ENCODE measurements at places on chromosomes 1 and 21. TPM values are rescaled to one million over a fixed set of nuclear protein-coding genes. Genes with fewer than 3 reads are reported as not detected.
A peak's percentile ranks its signal among the peaks of the same experiment; 100 is the strongest.

- no peaks in the 10 kb centered on the region for H3K36me3 ChIP-seq
- peaks cover 26% of the 10 kb centered on the region for H3K4me1 ChIP-seq
- peak overlapping the region; percentile 39 for H3K27ac ChIP-seq
- DNase-seq = peak; percentile 74
Observed at GRCh38 chr1:25540750-25541342, 2.6 kb upstream of the LDLRAP1 start.

DNA sequence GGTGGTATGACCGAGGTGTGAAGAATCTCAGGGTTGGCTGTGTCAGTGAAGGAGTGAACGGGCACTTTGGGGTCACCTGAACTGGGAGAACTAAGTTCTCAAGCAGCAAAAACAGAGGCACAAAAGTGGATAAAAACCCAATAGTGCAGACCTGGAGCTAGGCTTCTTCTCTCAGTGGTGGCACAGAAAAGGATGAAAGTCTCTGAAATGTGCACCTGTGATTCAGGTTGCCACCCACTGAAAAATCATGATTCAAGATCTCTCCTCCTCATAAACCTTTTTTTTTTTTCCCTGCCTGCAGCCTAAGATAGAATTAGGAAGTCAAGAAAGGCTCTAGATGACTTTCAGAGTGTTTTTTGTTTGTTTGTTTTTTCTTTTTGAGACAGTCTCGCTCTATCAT is 304.8 kb downstream of the KIF26B start:
- H3K27me3 ChIP-seq = no peaks in the 10 kb centered on the region
- no peak overlapping the region for H3K4me3 ChIP-seq
- H3K27ac ChIP-seq = peak overlapping the region; percentile 81

- H3K27me3 ChIP-seq = no peaks in the 10 kb centered on the region
- peak overlapping the region; percentile 46 for H3K27ac ChIP-seq
- DNase-seq = no peak
- no peak overlapping the region for H3K4me3 ChIP-seq
- peaks cover 31% of the 10 kb centered on the region for H3K4me1 ChIP-seq
- H3K36me3 ChIP-seq = peaks cover 11% of the 10 kb centered on the region
Observed at GRCh38 chr1:115314765-115315164, 23.3 kb downstream of the NGF start.

DNA sequence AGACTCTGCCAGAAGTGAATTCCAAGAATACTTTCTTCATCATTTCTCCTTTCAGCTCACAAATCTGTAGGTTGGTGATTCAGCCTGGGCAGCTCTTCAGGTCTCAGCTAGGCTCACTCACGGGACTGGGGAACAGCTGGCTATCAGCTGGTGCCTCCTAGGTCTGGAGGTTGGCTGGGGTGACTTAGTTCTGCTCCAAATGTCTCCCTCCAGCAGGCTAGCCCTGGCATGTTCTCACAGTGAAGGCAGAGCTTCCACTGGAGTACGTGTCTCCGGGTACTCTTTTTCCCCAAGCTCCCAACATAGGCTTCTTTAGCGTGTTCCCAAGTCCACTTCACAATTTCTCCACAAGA is 12.5 kb upstream of the VAMP4 start:
- DNase-seq = no peak
- no peak overlapping the region for H3K4me3 ChIP-seq
- H3K27ac ChIP-seq = no peak overlapping the region
- H3K36me3 ChIP-seq = no peaks in the 10 kb centered on the region

DNA sequence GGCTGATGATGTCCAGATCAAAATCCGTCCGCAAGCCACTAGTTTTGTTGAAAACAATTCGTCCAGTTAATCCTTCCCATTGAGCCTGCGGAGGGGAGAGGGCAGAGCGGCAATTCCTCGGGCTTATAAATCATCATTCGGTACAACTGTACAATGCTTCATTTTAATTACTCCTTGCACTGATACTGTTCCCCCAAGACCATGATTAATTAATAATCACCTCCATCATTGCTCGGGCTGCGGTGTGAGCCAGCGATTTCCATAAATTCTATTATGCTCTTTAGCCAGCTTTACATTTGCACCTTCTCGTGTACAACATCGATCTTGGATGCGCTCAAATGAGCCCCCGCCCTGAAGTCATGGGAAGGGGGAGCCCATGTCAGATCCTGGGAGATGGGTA is 180.7 kb downstream of the GRIK3 start:
- H3K27ac ChIP-seq = no peak overlapping the region
- H3K4me3 ChIP-seq = no peak overlapping the region
- no peak for DNase-seq
- H3K4me1 ChIP-seq = peaks cover 16% of the 10 kb centered on the region
- H3K27me3 ChIP-seq = no peaks in the 10 kb centered on the region

GRCh38 chr1:183841950-183842794 is 37.3 kb downstream of the RGL1 start:
- no peaks in the 10 kb centered on the region for H3K36me3 ChIP-seq
- no peaks in the 10 kb centered on the region for H3K27me3 ChIP-seq

GRCh38 chr1:2382621-2383361 is 8.6 kb downstream of the MORN1 start:
- peaks cover 12% of the 10 kb centered on the region for H3K36me3 ChIP-seq
- peaks cover 6% of the 10 kb centered on the region for H3K4me1 ChIP-seq
- H3K4me3 ChIP-seq = no peak overlapping the region
- H3K27ac ChIP-seq = no peak overlapping the region

GRCh38 chr1:82317671-82318070 is 516.9 kb downstream of the ADGRL2 start:
- no peak overlapping the region for H3K27ac ChIP-seq
- no peak overlapping the region for H3K4me3 ChIP-seq
- no peaks in the 10 kb centered on the region for H3K4me1 ChIP-seq

DNA sequence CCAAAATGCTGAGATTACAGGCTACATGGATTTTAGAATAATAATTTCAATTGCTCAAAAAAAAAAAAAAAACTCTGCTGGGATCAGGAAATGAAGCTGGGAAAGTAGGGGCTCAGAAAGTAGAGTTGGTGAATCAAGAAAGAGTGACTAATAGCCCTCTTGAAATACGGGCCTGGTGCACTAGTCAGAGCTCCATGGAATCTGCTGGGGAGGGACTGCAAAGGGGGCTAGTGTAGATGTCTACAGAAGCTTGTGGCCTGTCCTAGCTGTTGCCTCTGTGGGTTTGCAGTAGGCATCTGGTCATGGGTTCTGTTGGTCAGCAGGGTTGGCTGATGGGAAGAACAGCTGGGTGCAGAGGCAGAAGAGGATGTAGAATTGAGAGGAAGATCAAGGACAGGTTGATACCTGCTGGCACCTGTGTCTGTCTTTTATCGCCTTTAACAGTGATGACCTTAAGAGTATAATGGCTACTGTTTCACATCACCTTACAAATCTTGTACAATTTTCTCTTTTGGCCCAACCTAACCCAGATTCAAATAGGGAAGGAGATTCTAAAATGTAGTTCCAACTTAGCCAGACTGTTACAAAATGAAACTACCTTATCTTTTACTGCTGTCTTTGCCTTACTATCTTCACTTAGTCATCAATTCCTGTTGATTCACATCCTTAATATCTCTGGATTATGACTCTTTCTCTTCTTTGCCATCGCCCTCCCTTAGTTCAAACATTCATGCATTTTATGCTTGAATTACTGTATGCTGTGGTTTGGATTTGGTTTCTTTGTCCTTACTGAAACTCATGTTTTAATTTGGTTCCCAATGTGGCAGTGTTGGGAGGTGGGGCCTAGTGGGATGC is 126.2 kb downstream of the GIPC2 start:
- H3K4me1 ChIP-seq = no peaks in the 10 kb centered on the region
- H3K27me3 ChIP-seq = no peaks in the 10 kb centered on the region
- H3K36me3 ChIP-seq = no peaks in the 10 kb centered on the region
- H3K27ac ChIP-seq = peak overlapping the region; percentile 81

DNA sequence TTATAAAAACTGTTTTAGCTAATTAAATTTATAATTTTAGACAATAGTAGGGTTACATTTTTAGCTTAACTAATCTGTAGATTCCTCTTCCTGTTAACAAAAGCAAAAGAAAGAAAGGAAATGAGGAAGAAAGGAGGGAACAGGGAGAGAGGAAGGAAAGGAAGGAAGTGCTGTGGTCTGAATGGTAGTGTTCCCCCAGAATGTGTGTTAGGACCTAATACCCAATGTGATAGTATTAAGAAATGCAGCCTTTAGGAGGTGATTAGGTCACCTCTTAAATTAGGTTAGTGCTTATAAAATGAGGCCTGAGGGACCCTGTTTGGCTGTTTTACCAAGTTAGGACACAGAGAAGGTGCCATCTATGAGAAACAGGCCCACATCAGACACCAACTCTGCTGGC is 136.9 kb upstream of the SAMSN1 start:
- no peak overlapping the region for H3K4me3 ChIP-seq
- DNase-seq = no peak
- H3K36me3 ChIP-seq = no peaks in the 10 kb centered on the region
- no peak overlapping the region for H3K27ac ChIP-seq
- H3K4me1 ChIP-seq = no peaks in the 10 kb centered on the region

DNA sequence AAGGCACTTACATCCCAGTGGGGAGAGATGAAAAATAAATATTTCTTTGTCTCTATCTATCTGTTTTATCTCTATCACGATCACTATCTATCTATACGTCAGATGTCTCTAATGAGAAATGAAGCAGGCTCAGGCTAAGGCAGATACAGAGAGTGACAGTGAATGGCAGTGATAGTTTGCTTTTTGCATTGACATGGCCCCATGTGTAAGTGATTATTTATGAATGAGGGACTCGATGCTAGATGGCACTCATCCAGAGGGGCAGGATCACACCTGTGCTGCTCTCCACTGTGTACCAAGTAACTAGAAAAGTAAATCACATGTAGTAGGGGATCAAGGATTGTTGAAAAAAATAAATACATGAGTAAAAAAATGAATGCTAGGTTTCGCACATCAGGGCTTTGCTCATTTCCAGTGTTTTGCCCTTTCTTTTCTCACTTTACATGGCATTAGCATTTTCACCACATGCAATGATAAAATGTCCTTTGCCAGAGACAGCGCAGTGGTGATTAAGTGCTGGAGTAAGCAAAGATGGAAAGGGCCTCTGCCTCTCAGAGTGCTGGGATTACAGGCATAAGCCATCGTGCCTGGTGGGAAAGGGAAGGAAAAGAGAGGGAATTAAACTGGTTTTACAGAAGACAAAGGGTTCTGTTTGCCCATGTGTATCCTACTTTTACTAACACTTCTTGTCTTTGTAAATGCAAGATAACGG is 16.5 kb downstream of the TBX19 start:
- peaks cover 7% of the 10 kb centered on the region for H3K4me1 ChIP-seq
- no peak for DNase-seq
- H3K27ac ChIP-seq = no peak overlapping the region
- H3K27me3 ChIP-seq = no peaks in the 10 kb centered on the region
- no peak overlapping the region for H3K4me3 ChIP-seq
- H3K36me3 ChIP-seq = no peaks in the 10 kb centered on the region

- H3K27me3 ChIP-seq = no peaks in the 10 kb centered on the region
- DNase-seq = no peak
- peaks cover 7% of the 10 kb centered on the region for H3K4me1 ChIP-seq
- no peak overlapping the region for H3K27ac ChIP-seq
- H3K4me3 ChIP-seq = no peak overlapping the region
Observed at GRCh38 chr1:227214207-227214606, 104.1 kb downstream of the CDC42BPA start.

GRCh38 chr1:24364975-24365678 is 46.0 kb downstream of the GRHL3 start:
- no peaks in the 10 kb centered on the region for H3K27me3 ChIP-seq
- H3K4me1 ChIP-seq = peaks cover 15% of the 10 kb centered on the region

GRCh38 chr1:35111106-35111505 is 31.9 kb downstream of the ZMYM1 start:
- H3K4me1 ChIP-seq = no peaks in the 10 kb centered on the region
- H3K27ac ChIP-seq = no peak overlapping the region
- H3K4me3 ChIP-seq = no peak overlapping the region
- no peaks in the 10 kb centered on the region for H3K27me3 ChIP-seq

GRCh38 chr1:220291580-220291979 is 19.3 kb upstream of the RAB3GAP2 start:
- no peak overlapping the region for H3K4me3 ChIP-seq
- H3K4me1 ChIP-seq = peaks cover 7% of the 10 kb centered on the region
- H3K36me3 ChIP-seq = no peaks in the 10 kb centered on the region
- H3K27ac ChIP-seq = no peak overlapping the region
- no peak for DNase-seq
- H3K27me3 ChIP-seq = no peaks in the 10 kb centered on the region

GRCh38 chr1:20240012-20240411 is 50.7 kb upstream of the VWA5B1 start:
- no peak for DNase-seq
- H3K27ac ChIP-seq = no peak overlapping the region
- peaks cover 2% of the 10 kb centered on the region for H3K4me1 ChIP-seq
- H3K36me3 ChIP-seq = no peaks in the 10 kb centered on the region
- H3K4me3 ChIP-seq = no peak overlapping the region

GRCh38 chr1:87684194-87684593 is 355.5 kb downstream of the LMO4 start:
- H3K4me3 ChIP-seq = no peak overlapping the region
- no peaks in the 10 kb centered on the region for H3K4me1 ChIP-seq
- H3K27ac ChIP-seq = no peak overlapping the region
- no peaks in the 10 kb centered on the region for H3K36me3 ChIP-seq

GRCh38 chr1:90834886-90835660 is 118.0 kb upstream of the BARHL2 start:
- no peak overlapping the region for H3K27ac ChIP-seq
- no peak overlapping the region for H3K4me3 ChIP-seq
- H3K4me1 ChIP-seq = no peaks in the 10 kb centered on the region
- DNase-seq = no peak
- no peaks in the 10 kb centered on the region for H3K27me3 ChIP-seq

DNA sequence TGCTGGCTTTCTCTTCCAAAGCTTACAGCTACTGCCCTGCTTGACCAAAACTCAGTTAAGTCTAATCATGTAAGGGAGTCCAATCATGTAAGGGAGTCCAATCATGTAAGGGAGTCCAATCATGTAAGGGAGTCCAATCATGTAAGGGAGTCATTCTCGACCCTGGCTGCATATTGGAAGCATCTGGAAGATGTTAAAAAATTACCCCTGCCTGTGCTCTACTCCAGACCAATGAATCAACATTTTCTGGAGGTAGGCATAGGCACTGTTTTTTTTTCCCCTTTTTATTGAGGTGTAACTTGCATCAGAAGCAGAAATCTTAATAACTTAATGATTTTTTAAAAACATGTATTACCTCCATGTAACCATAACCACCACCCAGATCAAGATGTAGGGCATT is 9.4 kb downstream of the PIGP start:
- H3K4me3 ChIP-seq = no peak overlapping the region
- peaks cover 9% of the 10 kb centered on the region for H3K4me1 ChIP-seq
- peak; percentile 62 for DNase-seq
- peaks cover 28% of the 10 kb centered on the region for H3K36me3 ChIP-seq

- H3K36me3 ChIP-seq = no peaks in the 10 kb centered on the region
- H3K27ac ChIP-seq = no peak overlapping the region
- H3K27me3 ChIP-seq = peaks cover 15% of the 10 kb centered on the region
- H3K4me3 ChIP-seq = no peak overlapping the region
- peaks cover 4% of the 10 kb centered on the region for H3K4me1 ChIP-seq
Observed at GRCh38 chr1:151998611-151999362, 5.1 kb upstream of the S100A10 start.

MAP10 gene
- 0.45 TPM for polyA plus RNA-seq

LRRC42 gene
- polyA plus RNA-seq = 40.9 TPM

ERRFI1 gene
- 66.9 TPM for polyA plus RNA-seq

CTSE gene
- polyA plus RNA-seq = not detected

HES4 gene
- 4.7 TPM for polyA plus RNA-seq

ITLN2 gene
- not detected for polyA plus RNA-seq

PKN2 gene
- 11.2 TPM for polyA plus RNA-seq

C1QTNF12 gene
- not detected for polyA plus RNA-seq

TOMM20 gene
- polyA plus RNA-seq = 71.3 TPM
